ENCODE measurements at places on chromosomes 2 and 18.

DNA sequence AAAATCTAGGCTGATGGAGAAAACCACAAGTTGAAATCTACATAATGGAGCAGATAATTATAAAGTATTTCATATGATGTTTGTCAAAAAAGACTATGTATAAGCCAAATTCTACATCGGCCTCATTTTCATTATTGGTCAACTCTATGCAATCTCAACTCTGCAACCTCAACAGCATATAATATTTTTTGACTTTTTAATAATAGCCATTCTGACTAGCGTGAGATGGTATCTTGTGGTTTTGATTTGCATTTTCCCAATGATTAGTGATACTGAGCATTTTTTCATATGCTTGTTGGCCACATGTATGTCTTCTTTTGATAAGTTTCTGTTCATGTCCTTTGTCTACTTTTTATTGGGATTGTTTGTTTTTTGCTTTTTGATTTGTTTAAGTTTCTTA is 496.1 kb upstream of the SLC39A10 start:
- DNase-seq, result no peak

GRCh38 chr2:203808046-203808750 is 59.4 kb upstream of the CTLA4 start:
- no peak for DNase-seq

DNA sequence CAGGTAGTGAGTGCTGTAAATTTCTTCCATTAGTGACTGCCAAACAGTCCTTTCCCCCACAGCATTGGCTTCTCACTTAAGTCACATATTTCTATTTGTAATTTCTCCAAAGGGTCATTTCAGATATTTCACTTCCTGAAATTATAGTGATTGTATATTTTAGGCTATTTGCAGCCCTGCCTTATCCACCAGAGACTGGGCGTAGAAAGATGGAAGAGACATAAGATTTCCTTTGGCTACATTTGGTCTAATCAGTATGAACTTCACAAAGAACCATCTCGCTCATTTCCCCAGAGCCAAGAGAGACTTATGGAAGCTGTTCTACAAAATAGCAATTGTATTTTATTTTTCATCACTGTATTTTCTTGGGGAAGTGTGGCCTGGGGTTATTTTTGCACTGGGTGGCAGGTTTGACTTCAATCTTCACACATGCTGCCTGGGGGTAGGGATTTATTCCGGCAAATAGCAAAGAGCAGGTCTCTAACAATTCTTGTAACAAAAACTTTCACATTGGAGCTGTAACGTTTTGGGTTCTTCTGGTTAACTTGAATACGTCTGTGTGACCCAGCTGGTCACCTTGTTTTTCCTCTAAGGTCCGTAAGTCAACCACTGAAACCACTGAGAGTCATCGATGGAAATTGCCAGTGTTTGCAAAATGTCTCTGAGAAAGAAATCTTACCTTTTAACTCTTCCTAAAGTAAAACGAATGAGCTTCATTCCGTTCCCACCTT is 170.6 kb upstream of the SERPINE2 start:
- DNase-seq, result no peak

- no peak for DNase-seq
Observed at GRCh38 chr18:45317948-45318640, 297.2 kb upstream of the SLC14A2 start.

DNA sequence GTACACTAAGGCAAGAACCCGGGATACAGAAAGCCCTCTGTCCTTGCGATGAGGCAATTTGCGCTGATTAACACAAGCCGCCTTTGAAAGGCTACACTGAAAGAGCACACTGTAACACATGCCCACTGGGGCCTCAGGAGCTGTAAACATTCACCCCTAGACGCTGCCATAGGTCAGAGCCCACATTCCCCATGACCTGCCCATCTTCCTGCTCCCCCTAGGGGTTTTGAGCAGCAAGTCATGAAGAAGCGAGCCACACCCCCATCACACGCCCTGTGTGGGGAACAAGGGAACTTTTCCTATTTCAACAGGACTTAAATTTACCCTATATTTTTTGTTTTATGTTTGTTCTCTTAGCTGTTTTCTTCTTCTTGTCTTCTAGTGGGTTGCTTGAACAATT is 47.8 kb upstream of the SLC4A10 start:
- no peak for DNase-seq

GRCh38 chr2:26561376-26561775 is 79.8 kb downstream of the CIB4 start:
- no peak for DNase-seq

DNA sequence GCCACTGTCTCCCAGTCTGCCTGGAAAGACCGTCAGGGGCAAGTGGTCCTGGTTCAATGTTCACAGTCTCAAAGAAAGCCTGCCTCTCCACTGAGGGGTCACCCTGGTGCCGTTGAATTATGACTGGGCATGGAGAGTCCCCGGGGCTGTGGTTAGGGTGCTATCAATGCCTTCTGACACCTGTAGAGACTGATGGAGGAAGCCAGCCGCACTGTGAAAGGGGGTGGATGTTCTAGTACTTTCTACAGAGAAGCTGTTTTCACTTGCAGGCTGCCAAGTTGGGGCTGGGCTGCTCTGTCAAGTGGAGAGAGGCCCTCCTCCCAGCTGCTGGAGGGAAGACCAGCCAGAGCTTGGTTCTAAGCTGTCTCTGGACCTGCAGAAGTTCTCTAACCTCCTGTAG is 80.5 kb downstream of the BCL2L11 start:
- no peak for DNase-seq

GRCh38 chr2:8211384-8211783 is 470.5 kb upstream of the ID2 start:
- no peak for DNase-seq

GRCh38 chr2:203830304-203831055 is 37.1 kb upstream of the CTLA4 start:
- no peak for DNase-seq

DNA sequence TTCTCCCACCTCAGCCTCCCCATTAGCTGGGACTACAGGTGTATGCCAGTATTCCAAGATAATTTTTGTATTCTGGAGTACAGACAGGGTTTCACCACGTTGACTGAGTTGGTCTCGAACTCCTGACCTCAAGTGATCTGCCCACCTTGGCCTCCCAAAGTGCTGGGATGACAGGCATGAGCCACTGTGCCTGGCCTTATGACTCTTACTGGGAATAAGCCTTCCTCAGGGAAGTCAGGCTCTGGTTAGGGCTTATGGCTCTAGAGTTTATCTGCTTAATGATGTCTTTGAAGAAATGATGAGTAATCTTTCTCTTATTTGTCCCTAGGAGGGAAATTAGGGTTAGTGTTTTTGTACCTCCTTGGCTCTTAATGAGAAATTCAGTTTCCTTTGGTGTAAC is 187.7 kb downstream of the FAM210A start:
- DNase-seq, result no peak

DNA sequence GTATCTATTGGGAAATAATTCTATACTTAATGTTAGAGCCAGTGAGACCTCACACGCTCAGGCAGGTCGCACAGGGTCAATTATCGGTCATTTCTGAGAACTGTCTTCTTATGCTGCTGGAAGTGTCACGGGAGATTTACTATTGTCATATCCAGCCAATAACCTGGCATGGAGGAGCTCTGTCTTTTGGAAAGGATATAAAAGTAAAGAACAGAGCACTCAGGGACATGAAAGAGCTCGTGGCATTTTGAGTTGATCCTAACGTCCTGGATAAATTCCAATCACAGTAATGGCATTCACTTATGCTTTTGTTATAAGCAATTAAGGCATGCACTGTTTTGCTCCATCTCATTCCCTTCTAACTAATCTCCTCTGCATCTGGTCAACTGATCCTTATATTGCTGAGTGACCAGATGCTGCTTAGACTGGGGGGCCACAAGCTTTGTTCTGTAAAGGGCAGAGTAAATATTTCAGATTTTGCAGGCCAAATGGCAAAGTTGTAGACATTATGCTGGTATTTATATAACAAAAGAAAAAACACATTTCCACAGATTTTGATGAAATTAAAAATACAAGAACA is 453.5 kb upstream of the SMIM21 start:
- no peak for DNase-seq

GRCh38 chr2:21650569-21650968 is 526.8 kb downstream of the TDRD15 start:
- no peak for DNase-seq

Data from natural killer cell (primary cell).